ENCODE measurements at places on chromosomes 1 and 21. TPM values are rescaled to one million over a fixed set of nuclear protein-coding genes. Genes with fewer than 3 reads are reported as not detected.

GRCh38 chr1:201842472-201843027 is 13.6 kb downstream of the IPO9 start:
- no peaks in the 10 kb centered on the region for H3K4me1 ChIP-seq
- DNase-seq: no peak
- no peak overlapping the region for H3K4me3 ChIP-seq
- no peaks in the 10 kb centered on the region for H3K36me3 ChIP-seq
- no peak overlapping the region for H3K27ac ChIP-seq

DNA sequence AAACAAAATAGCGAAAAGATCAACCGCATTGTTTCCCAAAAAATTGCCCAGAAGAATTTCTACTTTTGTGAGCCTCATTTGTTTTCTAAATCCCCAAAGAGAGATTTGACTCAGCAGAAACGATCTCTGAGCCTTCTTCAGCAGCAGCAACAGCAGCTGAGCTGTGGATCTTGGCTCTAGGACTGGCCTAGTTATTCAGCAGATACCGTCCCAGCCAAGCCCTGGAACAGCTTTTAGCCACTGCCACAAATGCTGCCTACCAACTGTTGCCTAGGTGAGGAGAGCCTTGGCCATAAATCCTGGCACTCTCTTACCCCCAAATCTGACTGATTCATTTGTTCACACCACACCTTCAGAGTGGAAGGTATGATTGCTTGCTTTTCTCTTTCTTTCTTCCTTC is 320.1 kb downstream of the TGFB2 start:
- no peaks in the 10 kb centered on the region for H3K27me3 ChIP-seq
- H3K4me1 ChIP-seq: no peaks in the 10 kb centered on the region
- no peak overlapping the region for H3K4me3 ChIP-seq
- no peaks in the 10 kb centered on the region for H3K36me3 ChIP-seq

The EDARADD gene
- not detected for total RNA-seq

DNA sequence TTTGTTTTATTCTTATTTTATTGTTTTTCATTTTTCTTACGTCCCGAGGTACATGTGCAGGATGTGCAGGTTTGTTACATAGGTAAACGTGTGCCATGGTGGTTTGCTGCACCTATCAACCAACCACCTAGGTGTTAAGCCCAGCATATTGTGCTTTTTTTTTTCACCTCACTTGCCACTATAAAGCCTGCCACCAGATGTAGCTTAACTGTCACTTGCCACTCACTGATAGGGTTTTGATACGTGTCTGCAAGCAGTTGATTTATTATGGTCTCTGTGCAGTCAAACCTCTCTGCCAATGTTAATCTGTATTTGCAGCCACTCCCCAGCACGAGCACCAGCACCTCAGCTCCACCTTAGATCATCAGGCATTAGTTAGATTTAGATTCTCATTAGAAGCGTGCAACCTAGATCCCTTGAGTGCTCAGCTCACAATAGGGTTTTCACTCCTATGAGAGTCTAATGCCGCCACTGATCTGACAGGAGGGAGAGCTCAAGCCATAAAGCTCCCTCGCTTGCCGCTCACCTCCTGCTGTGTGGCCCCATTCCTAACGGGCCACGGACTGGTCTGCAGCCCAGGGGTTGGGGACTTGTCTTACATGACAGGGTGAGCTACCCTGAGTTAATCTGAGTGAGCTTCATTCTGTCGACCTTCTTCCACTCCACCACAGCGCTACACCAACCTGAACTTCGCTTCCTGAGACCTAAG is 17.9 kb upstream of the ABCG1 start:
- peaks cover 12% of the 10 kb centered on the region for H3K4me1 ChIP-seq
- no peak for DNase-seq
- H3K4me3 ChIP-seq: no peak overlapping the region
- no peak overlapping the region for H3K27ac ChIP-seq
- H3K27me3 ChIP-seq: no peaks in the 10 kb centered on the region
- H3K36me3 ChIP-seq: no peaks in the 10 kb centered on the region

DNA sequence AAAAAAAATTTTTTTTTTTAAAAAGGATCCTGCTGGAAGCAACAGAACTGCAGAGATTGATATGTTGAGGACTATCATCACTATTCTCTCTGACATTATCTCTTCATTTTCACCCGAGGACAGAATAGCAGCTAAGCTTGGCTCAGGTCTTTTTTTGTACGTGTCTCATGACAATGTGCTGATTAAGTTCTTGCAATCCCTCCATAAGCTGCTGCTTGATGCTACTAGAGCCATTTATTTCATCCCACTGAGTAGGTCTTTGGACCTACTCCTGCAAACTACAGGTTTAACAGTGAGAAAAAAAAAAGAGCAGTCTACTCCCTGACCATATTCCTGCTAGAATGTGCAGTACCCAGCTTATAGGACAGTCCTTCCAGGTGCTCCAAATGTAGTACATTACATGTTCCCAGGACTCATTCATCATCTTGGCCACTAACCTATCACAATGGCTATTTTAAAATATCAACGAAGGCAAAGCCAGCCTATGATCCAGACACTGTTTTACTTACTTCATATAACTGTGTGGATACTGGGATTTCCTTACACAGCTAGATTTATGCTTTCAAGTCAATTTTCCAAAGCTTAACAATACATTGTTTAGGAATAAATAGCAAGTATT is 54.1 kb downstream of the ARHGAP29 start:
- H3K4me1 ChIP-seq: no peaks in the 10 kb centered on the region
- H3K36me3 ChIP-seq: no peaks in the 10 kb centered on the region
- DNase-seq: no peak
- H3K27me3 ChIP-seq: no peaks in the 10 kb centered on the region
- H3K4me3 ChIP-seq: no peak overlapping the region
- H3K27ac ChIP-seq: no peak overlapping the region

DNA sequence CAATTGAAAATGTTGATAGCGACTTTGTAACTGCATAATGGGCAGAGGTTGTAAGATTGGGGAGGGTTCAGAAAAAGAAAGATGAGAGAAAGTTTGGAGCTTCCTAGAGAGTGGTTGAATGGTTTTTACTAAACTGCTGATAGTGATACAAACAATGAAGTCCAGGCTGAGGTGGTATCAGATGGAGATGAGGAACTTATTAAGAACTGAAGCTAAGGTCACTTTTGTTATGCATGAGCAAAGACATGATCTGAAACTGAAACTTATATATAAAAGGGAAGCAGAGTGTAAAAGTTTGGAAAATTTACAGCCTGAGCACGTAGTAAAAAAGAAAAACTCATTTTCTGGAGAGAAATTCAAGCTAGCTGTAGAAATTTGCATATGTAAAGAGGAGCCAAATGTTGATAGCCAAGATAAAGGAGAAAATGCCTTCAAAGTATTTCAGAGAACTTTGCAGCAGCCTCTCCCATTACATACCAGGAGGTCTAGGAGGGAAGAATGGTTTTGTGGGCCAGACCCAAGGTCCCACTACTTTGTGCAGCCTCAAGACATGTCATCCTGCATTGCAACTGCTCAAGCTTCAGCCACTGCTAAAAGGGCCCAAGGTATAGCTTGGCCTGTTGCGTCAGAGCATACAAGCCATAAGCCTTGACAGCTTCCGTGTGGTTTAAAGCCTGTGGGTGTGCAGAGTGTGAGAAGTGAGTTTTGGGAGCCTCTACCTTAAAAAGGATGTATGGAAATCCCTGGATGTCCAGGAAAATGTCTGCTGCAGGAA is 843.9 kb downstream of the AMY1C start:
- no peaks in the 10 kb centered on the region for H3K4me1 ChIP-seq
- H3K36me3 ChIP-seq: no peaks in the 10 kb centered on the region
- H3K27ac ChIP-seq: no peak overlapping the region
- no peak for DNase-seq
- no peaks in the 10 kb centered on the region for H3K27me3 ChIP-seq

DNA sequence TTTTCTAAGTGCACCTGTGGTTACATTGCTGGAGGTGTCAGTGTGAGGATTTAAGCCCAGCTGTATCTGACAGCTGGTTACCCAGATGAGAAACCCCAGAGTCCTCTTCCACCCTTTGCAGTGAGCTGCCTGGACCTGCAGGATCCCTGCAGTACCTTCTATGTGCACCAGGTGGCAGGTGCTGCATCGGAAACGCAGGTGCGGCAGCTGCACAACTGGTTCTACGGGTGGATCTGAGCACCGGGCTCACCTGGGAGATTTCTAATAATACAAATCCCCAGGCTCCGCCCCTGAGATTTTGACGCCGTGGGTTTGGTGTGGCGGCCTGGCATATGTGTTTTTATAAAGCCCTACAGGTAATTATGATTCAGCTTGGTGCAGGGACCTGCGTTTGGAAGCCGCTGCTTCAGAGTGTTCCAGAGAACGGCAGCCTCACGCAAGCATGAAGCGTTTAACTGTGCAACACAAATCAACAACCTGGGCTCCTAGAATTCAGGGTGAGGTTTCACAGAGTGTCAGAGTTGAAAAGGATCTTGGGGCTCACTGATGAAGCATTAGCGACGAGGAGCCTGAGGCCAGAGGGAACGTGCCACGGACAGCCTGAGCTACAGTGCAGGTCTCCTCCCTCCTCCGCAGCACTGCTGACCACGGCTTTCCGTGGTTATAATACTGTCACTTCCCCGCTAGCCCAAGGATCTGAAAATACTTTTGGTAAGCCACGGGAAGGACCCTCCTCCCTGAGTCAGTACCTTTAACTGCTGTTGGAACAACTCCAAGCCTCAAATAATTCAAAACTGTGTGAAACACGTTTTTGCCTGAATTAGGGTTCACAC is 96.7 kb upstream of the TRABD2B start:
- no peaks in the 10 kb centered on the region for H3K36me3 ChIP-seq
- H3K27ac ChIP-seq: no peak overlapping the region
- no peaks in the 10 kb centered on the region for H3K4me1 ChIP-seq
- peak; percentile 46 for DNase-seq

The CFHR1 gene
- not detected for total RNA-seq

The DFFA gene
- 20.6 TPM for total RNA-seq

The FCRL1 gene
- 0.47 TPM for total RNA-seq

The RHD gene
- total RNA-seq: not detected

DNA sequence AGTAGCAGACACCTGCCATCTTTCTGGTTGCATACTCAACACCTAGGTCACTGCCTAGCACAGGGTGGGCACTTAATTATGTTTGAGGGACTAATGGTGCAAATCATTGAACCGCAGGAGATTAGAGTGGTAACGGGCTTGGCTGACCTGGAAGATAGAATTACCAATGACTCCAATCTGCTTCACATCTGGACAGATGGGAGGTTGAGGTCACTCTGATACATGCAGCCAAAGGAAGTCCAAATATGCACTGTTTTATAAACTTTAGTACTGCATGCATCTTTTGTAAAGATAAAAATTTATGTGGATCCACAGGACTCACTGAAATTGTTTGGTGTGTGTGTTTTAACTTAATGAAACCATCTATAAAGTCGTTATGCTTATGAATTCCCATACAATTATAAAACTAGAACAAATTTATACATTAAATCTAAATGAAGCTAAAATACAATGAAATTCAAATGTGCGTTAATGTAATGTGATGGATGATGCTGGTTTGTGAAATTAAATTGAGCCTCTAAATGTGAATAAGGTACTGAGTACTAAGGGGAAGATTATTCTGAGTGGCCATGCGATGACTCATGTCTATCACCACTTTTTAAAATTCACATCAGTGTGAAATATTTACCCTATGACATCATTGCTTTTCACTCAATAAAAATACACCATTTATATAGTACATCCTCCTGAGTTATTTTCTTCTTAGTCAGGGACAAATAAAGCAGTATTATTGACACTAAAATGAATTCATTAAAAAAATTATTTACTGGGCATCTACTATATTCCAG is 224.7 kb upstream of the FAM78B start:
- H3K4me3 ChIP-seq: no peak overlapping the region
- H3K36me3 ChIP-seq: no peaks in the 10 kb centered on the region
- H3K27me3 ChIP-seq: no peaks in the 10 kb centered on the region
- DNase-seq: no peak
- H3K27ac ChIP-seq: no peak overlapping the region
- no peaks in the 10 kb centered on the region for H3K4me1 ChIP-seq

GRCh38 chr1:113616156-113616555 is 143.1 kb downstream of the PHTF1 start:
- no peak for DNase-seq
- H3K4me1 ChIP-seq: no peaks in the 10 kb centered on the region
- no peaks in the 10 kb centered on the region for H3K36me3 ChIP-seq
- H3K4me3 ChIP-seq: no peak overlapping the region
- H3K27me3 ChIP-seq: no peaks in the 10 kb centered on the region

DNA sequence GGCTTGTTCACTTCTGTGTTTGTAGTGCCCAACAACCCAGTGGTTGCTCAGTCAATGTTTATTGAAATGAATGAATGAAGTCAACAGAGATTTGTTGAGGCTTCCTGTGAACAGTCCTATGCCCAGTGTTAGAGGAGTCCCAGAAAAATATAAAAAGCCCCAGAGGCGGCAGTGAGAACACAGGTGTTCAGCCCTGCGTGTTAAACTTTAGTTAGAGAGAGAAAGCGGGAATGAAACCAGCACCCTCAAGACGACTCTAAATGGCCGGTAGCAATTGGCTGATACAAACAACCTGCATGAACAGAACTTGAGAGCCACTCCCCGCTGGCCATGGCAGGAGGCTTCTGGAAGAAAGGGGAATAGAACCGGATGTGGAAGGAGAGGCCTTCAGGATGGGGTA is 22.6 kb downstream of the TMEM51 start:
- H3K27ac ChIP-seq: no peak overlapping the region
- no peaks in the 10 kb centered on the region for H3K4me1 ChIP-seq
- H3K4me3 ChIP-seq: no peak overlapping the region
- no peaks in the 10 kb centered on the region for H3K36me3 ChIP-seq

DNA sequence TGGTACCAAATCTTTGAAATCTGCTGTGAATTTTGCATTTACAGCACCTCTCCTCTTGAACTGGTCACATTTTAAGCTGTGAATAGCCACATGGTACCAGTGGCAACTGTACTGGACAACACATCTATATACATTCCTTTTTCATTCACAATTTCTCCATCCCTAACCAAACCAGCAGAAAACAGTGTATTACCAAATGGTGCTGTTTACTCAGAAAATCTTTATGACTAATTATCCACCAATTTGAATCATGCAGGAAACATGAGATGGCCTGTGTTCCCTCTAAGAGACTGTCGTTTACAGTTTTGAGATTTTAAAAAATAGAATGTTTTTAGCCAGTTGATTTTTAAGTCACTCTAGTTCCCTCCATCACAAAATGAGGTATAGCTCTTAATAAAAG is 17.6 kb upstream of the CCT8 start:
- no peaks in the 10 kb centered on the region for H3K27me3 ChIP-seq
- no peak overlapping the region for H3K27ac ChIP-seq
- no peak overlapping the region for H3K4me3 ChIP-seq

- DNase-seq: no peak
- H3K27ac ChIP-seq: no peak overlapping the region
These were observed 87.6 kb upstream of the DISP3 start for GRCh38 chr1:11391327-11391726.

Data from Peyer's patch (tissue), 4 donors.